ENCODE measurements at places on chromosomes 6 and 20.
A peak's percentile ranks its signal among the peaks of the same experiment; 100 is the strongest.

DNA sequence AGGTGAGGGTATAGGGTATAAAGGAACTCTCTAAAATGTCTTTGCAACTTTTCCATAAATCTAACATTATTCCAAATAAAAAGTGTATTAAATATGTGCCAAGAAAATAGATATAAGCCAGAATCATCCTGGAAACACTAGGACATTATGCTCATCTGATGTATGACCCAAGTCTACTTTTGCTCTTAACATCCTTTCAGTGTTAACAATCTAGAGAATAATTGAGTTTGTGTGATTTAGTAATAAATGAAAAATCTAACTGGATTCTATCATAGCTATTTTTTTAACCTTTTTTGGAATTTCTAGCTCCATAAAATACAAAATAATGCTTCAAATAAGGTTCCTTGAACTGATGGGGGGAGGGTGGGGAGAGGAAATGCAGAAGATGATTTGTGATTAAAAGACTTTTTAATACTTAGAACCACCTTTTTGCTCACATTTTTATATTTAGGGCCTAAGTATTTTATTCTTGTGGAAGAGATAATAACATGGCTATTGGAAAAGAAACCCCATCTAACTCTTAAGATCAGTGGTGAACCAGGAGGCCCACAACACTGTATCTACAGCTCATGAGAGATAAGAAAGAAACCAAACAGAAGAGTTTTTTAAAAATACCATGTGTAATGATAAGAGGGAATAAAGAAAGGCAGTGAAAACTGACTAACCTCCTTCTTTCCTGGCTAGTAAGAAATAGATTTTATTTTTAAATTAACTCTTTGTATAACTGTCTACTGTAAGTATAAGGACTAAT is 68.5 kb downstream of the PDSS2 start:
- DNase-seq = no peak

- DNase-seq = no peak
These were observed 670.8 kb downstream of the KIF16B start for GRCh38 chr20:15902493-15902892.

DNA sequence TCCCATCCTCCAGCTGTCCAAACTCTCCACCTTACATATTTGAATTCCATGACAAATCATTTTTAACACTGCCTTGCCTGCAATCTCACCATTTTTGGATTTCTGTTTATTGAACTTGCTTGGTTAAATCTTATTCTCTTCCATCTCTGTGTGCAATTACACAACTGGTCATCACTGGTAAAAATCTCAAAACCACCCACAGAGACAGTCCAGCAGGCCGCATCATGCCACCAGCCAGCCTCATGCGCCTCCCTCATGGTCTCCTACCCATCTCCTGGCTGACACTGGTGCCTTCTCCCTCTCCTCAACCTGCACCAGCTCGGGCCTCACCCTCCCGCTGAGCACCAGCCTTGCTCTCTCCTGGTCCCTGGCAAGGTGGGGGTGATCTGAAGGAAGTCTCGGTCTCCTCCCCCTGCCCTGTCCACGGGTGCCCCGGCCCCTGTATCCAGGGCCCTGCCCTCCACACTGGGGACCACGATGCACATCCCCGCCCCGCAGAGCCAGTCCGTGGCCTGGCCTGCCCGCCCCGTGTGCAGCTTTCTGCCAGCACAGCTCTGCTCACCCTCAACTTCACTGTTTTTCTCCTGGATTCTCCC is 92.0 kb downstream of the THBS2 start:
- DNase-seq = no peak

DNA sequence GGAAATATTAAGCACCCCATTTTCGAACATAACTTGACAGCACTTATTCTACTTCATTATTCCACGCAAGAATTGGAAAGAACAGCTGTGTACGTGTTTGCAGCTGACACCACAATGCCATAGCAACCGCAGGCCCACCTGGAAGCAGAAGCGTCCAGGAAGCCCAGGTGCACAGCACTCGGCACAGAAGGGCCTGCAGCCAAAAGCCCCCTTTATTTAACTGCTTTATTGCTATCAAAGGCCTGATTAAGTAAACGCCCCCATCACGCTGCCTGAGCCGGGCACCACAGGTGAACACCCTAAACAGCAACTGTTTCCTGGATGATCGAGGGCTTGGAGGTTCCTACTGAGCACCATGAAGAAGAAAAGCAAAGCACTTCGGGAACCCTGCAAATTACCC is 6.3 kb downstream of the TAF4 start:
- DNase-seq = no peak

DNA sequence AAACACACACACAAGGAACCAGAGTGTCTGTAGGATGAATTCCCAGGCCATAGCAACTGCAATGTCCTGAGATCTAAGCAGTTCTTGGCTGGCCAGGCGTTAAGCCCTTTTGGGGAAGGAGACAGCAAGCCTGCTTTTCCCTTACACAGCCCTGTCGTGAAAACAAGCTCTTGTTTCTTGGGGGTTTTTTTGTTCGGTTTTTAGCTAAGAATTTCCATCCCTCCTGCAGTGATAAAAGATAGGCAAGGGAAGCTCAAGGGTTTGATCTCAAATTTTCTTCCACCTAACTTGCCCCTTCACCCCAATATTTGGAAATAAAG is 1.5 kb downstream of the TNFRSF21 start:
- no peak for DNase-seq

DNA sequence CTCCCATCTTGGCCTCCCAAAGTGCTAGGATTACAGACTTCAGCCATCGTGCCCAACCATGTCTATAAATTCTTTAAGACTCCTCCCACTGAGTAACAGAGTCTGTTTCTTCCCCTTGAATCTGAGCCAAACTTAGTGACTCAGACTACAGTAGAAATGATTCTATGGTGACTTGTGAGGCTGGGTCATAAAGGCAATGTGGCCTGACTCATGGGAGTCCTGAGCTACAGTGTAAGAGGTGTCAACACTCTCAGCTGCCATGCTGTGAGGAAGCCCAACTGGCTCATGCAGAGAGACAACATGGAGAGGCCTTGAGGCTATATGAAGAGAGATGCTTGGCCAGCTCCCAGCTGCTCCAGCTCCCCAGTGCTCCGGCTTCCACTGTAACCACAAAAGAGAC is 5.2 kb upstream of the NRSN2 start:
- no peak for DNase-seq

DNA sequence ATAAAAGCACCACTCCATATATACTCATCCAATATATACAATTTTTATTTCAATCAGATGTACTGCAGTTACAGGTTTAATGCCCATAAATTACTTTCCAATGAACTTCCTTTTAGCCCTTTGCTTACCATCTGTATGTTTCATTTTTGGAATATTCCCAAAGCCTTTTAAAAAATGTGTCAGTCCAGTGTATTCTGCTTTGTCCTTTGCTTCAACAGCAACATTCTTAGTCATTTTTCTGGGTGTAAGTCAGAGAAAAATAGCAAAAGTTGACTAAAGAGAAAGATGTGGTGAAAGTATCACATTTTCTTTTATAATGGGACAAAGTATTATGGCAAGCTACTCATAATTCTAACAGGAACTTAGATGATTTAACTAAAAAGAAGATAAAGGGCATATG is 15.2 kb downstream of the DSE start:
- no peak for DNase-seq

DNA sequence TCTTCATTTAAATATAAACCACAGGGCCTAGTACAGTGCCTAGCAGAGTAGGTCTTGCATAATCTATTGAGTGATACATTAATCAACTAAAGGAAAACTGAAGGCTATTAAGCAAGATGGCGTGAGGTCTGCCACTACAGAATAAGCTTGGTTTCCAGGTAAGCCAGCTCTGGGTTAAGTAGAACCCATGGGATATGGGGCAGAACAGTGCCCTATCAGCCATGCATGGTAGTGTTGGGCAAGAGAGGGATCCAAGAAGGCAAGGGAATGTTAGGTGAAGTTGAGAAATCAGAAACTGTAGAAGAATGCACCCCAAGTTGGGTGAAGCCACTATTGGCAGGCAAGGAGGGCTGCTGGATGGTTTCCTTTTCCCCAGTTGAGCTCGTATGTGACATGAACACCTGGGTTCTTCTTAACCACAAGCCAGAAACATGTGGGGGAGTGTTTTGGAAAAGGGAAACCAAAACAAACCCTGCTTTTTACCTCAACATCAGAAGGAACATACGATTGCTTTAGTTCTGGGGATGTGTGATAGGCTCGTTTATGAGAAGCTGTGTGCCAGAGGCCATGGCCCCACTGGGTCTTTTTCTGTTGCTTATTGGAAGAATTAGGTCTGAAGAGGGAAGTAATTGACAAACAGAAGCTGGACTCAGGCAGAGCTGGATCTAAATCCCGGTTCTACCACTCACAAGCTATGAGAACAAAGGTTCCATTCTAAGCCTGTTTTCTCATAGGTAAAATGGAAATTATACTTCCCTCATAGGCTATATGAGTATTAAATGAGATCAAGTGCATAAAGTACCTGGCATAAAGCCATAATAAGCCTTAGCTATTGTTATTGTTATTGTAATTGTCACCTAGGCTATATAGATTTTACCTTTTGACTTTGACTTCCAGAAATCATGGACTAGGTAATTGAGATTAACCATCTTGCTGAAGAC is 33.5 kb downstream of the NEDD9 start:
- DNase-seq = no peak

DNA sequence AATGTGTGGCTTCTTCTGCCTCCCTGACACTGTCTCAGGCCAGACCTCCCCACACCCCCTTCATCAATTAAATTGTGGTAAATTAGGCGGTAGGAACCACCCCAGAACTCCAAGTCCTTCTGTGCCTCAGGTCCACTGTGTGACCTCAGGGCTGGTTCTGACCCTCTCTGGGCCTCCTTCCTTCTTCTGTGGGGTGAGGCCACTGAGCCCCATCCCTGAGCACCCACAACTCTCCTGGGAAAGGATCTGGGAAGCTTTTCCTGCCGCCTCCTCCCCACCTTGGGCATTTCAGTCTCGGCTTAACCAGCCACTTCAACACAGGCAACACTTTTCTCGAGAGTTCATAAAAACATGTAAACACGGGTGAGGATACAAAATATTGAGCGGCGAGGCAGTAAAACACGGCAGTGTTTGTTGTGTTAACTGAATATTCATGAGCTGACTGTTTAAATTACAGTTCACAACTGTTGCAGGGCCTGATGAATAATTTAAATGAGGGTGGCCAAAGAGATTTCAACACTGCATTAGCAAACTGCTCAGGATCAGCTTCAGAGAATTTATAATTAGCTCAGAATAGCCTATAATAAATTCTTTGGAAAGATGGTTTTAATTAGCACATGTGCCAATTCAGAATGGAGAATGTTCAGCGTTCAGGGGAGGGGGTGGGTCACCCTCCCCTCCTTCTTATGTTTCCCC is 112.1 kb downstream of the TOX2 start:
- no peak for DNase-seq

DNA sequence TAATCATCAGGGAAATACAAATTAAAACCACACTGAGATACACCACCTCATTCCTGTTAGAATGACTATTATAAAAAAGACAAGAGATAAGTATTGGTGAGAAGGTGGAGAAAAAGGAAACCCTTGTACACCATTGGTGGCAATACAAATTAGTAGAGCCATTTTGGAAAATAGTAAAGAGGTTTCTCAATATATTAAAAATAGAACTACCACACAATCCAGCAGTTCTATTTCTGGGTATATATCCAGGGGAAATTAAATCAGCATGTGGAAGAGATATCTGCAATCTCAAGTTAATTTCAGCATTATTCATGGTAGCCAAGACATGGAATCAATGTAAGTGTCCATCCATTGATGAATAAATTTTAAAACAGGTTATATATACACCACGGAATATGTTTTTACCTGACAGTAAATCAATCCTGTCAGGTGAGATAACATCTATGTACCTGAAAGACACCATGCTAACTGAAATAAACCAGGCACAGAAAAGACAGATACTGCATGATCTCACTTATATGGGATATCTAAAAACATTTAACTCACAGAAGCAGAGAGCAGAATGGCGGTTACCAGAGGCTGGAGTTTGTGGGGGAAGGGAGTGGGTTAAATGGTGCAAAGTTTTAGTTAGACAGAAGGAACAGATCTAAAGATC is 64.1 kb downstream of the SHPRH start:
- DNase-seq = no peak

DNA sequence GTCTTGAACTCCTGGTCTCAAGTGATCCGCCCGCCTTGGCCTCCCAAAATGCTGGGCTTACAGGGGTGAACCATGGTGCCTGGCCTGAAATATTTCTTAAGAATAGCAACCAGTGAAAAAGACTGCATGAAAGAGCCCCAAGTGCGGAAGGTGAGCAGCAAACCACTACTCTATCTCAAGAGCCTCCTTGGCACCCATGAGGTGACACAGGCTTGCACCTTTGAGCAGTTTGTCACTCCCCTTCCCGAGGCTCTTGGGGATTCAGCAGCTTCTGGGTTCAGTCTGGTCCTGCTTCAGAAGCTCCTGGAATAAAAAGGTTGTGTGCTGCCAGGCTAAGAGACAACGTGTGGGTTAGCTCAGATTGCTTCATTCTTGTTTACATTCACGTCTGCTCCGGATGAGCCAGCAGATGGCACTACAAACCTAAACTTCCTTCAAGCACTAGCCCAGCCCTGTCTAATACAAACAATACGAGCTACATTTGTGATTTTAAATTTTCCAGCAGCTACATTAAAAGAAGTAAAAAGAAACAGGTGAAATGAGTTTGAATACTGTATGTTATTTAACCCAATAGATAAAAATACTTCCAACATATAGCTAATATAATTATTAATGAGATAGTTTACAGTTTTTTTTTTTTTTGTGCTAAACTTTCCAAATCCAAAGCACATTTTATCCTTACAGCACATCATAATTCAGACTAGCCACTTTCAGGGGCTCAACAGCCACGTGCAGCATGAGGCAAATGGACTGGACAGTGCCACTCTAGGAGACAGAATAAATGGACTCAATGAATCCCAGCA is 46.2 kb downstream of the GJA10 start:
- peak; percentile 38 for DNase-seq

DNA sequence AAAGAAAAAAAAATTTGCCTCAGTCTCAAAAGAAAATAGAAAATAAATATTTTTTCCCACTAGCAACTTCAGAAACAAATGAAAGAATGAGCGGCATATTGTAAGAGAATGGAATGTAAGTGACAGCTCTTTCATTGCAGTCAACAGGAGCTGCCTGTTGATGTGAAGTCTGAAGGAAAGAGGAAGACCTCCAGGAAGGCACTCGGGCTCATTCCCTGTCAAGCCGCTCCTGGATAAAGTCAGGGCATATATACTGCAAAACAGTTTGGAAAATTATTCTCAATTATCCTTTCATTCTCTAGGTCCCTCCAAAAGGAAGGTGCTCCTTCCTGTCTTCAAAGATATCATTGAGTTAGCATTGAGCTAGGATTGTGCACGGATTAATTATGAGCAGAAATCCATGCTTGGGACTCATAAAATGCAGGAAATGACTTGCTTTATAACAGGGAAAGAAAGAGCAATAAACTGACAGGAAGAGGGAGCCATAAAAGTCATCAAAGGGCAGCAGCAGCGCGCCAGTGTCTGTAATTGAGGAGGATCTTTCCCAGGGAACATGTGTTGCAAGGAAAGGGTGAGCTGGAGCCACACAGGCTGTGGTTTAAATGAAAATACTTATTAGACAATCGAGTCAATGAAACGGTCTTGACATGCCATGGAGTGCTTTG is 218.2 kb downstream of the C6orf118 start:
- no peak for DNase-seq

- no peak for DNase-seq
These were observed 85.4 kb upstream of the FOXQ1 start for GRCh38 chr6:1226277-1227099.
